ENCODE measurements at places on chromosomes 16 and 17.

- no peak for DNase-seq
Measured at GRCh38 chr16:68072038-68072695, 13.0 kb upstream of the NFATC3 start.

GRCh38 chr16:84673203-84673535, 24.9 kb downstream of the KLHL36 start:
- no peak for DNase-seq

DNA sequence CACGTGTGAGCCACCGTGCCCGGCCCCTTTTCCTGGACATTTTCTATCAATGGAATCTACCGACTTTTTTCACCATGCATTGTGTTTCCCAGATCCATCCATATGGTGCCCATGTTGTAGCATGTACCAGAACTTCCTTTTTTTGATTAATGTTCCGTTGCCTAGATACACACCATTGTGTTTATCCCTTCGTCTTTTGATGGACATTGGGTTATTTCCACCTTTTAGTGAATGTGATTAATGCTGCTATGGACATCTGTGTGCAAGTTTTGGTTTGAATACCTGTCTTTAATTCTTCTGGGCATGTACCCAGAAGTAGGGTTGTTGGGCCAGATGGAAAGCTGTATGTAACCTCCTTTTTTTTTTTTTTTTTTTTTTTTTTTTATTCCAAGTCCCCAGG, 79.8 kb downstream of the NT5M start:
- no peak for DNase-seq

DNA sequence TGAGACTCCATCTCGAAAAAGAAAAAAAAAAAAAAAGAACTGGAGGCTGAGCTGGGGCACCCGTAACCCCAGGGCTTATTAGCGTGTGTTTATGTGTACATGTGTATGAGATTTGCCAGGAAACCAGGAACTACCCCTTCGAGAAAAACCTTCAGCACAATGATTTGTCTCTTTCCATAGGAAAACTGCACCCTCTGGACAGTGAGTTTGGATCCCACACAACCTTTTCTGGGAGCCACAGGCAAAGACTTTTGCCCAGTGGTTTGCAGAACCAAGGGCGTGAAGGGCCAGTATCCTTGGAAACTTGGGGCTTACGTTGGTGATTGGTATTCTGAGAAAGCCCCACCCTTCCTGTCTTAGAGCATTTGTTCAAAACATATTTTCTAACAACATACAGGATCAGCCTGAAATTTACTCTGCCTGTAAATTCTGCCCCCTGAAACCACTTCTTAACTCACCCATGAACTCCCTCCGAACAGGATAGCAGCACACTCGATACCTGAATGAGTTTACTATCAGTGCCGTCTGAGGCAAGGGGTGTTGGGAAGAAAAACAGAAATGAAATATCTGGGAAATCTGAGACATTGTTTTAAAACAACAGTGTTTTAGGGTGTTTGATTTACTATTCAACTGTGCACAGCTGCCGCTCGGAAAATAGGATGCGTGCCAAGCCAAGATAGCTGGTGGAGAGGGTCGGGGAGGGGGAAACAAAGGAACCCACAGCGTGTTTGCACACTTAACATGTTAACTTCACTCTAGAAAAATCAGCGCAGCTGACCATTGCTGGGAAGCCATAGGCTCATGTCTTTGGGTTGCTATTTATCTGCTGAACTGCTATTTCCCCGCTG, 40.2 kb upstream of the MAF start:
- peak; percentile 25 for DNase-seq

DNA sequence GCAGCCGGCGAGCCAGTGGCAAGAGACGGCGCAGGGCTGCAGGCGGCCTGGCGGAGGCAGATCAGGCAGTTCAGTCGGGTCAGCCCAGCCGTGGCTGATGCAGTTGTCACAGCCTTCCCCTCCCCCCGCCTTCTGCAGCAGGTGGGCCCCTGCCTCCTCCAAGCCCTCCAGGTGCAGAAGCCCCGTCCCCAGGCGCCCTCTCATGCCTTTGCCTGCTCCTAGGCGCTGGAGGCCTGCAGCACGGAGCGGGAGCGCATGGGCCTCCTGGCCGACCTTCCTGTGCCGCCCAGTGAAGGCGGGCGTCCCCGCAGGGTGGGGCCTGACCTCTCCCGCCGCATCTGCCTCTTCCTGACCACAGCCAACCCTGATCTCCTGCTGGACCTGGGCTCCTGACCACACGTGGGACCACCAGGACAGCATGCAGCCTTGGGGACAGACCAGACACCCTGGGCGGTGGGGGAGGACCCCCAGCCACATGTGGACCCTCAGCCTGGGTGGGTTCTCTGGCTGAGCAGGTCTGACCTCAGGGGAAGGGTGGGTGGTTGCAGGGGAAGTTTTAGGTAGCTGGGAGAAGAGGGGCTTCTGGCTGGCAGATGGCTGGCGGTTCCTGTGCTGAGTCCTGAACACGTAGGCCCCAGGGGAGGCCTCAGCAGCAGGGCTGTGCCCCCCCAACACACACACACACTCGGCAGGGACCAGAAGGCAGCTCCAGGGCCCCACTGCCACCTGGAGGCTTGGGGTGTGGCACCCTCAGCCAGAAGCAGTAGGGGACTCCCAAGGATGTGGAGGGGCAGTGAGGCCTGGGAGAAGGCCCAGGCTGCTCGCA, 3.1 kb upstream of the MRPS34 start:
- no peak for DNase-seq

GRCh38 chr17:9768381-9768934, 22.9 kb downstream of the DHRS7C start:
- DNase-seq, result peak; percentile 2

DNA sequence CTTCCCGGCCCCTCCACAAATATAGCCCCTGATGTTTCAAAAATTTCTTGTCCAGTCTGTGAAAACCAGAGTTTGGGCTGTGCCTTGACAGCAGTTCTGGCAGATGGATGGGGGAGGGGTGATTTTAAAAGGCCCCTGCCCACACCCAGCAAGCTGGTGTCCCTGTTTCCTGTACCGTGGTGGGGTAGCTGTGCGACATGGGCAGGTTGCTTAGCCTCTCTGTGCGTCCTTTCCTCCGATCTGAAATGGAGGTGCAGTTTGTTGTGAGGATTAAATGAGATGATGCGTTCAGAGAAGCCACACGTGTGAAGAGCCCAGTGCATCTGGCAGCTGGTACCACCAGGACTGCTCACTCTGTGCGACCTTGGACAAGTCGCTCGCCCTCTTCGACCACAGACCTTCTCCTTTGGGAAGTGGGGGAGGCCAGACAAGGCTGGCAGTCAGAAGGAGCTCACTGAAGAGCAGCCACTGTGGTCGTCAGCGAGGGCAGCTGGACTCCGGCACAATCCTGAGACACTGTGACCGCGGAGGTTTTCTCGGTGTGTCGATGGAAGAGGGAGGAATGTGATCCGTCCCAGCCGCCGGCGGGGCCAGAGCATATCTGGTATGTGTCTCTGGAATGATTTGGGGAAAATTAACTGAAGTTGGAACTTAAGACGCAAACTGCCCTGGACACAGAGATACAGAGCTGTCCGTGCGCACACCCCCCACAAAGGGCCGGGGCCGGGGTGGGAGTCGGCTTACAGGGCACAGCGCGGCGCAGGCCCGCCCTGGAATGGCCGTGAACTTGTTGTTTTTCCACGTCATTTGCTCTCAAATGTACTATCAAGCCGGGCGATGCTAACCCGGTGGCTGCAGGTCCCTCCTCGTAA, 721 bp upstream of the WFIKKN2 start:
- no peak for DNase-seq

DNA sequence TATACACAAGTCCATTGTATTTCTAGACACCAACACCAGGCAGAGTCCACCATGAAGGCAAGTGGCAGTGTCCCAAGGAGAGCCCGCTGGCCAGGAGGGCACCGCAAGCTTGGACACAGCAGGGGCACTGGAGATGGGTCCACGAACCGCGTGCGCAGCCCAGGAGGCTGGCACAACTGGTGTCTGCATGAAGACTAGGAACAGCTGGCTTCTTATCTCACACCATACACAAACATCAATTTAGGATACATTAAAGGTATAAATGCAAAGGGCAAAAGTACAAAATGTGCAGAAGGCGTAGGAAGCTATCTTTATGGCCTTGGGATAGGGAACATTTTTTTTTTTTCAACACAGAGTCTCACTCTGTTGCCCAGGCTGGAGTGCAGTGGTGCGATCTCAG, 52.4 kb downstream of the ANKRD11 start:
- DNase-seq, result no peak

GRCh38 chr17:55845385-55845784, 94.5 kb downstream of the PCTP start:
- DNase-seq, result peak; percentile 9

GRCh38 chr16:8899709-8900317, 17.7 kb downstream of the LITAFD start:
- DNase-seq, result no peak

DNA sequence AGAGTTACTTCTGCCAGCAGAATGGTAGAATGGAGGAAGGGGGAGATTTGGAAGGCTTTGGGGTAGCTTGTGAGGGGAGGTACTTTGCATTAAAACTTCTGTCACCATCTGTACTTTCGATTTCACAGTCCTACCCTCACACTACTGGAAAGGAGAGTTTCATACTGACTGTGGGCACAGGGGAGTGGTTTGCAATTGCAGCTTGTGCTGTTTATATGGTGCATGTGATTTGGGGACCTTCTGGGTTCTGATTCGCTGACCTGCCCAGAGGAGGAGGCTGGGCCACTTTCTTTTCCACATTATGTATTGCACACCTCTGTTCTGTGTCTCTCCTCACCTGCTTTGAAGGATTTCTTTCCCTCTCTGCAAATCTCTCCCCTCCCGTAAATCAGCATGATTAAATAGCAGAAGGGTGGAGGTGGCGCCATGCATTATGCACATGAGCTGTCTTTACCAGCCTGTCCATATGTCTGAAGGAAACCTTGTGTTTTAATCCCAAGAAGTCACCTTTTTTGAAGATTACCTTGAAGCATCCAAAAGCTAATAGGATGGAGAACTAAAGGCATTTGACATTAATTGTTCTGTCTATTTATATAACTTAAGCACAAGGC, 90.9 kb downstream of the RBFOX1 start:
- no peak for DNase-seq

GRCh38 chr17:29617125-29617480, 5.6 kb downstream of the CORO6 start:
- no peak for DNase-seq

- no peak for DNase-seq
Measured at GRCh38 chr17:76240461-76241203, at the start of gene RNF157. TSS of gene RNF157 (minus strand) at chr17:76240493. CDS start at chr17:76240240, 253 bp downstream.

- DNase-seq, result no peak
Measured at GRCh38 chr16:5058476-5058875, 7.3 kb downstream of the C16orf89 start.

DNA sequence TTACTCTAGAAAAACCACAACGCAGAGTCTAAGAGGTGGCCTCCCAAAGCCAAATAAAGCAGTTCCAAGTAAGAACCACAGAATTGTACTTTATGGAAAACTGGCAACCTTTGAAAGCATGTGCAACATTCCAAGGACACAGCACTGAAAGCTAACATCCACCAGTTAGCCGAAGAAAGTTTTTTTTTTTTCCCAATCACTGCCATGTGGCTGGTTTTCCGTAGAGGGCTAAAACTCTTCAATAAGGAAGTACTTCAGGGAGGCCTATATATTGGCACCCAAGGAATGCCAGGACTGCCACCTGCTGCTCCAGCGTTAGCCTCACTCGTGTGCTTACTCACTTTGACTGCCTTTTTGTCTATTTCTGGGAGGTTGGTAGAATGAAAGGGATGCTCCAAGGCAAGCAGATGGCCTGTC, 25.2 kb downstream of the CEP95 start:
- DNase-seq, result peak; percentile 73

DNA sequence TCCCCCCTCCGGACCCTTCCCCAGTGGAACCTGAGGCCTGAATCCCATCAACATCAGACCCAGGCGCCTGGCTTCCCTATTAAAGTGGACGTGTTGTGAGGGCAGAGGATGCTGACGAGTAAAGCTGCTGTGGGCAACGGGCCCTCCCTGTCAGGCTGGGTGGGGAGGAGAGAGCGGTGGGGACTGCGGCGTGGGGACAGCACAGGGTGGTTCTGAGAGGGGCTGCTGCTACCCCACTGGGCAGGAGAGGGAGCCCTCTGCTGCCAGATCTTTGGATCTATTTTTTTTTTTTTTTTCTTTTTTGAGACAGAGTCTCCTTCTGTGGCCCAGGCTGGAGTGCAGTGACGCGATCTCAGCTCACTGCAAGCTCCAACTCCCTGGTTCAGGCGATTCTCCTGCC, 5.9 kb downstream of the CA5A start:
- DNase-seq, result no peak

- DNase-seq, result no peak
Measured at GRCh38 chr17:40553694-40554534, 11.4 kb downstream of the CCR7 start.

- DNase-seq, result no peak
Measured at GRCh38 chr16:69555437-69555836, 10.3 kb upstream of the NFAT5 start.

- no peak for DNase-seq
Measured at GRCh38 chr16:86219655-86220445, 290.5 kb upstream of the FOXF1 start.

- no peak for DNase-seq
Measured at GRCh38 chr16:78195797-78196196, 96.3 kb downstream of the WWOX start.

GRCh38 chr17:38579934-38580333, 25.8 kb downstream of the SRCIN1 start:
- no peak for DNase-seq

- DNase-seq, result no peak
Measured at GRCh38 chr16:7246578-7246977, 86.1 kb upstream of the RBFOX1 start.

GRCh38 chr17:13073018-13073417, 55.2 kb upstream of the ELAC2 start:
- no peak for DNase-seq

GRCh38 chr17:49878931-49879904, 31.3 kb upstream of the TAC4 start:
- DNase-seq, result no peak

- peak; percentile 68 for DNase-seq
Measured at GRCh38 chr17:16013943-16014407, 14.4 kb downstream of the TTC19 start.

DNA sequence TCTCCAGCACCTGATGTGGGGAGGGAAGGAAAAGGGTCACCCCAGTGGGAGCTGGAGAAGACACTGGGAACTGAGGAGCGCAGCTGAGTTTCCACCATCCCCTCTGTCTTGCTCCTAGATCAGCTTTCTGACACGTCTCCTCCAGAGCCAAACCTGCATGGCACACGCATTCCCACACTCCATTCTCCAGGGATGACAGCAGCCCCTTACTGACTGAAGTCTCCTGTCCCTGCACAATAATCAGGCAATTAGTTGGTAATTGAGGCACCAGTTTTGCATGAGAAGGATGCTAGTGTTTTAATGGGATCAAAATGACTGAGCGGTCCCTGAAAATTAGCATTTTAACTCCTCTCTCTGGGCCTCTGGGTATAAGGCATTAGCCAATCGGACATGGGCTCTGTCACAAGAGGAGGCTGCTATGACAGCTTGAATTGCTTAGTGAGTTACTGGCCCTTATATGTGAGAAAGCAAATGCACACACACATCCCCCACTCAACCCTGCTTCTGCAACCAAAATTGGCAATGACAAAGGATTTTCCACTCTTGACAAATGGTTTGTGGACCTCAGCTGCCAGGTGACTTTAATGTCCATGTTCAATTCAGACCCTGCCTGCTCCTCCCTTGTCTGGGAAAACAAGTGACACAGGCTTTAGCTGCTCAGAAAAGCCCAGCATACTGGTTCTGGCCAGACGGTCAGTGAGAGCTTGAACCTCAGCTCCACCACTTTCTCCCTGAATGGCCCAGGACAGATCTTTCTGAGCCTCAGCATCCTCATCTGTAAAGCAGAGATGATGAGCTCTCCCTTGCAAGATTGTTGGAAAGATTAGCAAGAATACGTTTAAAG, 57.2 kb upstream of the SREBF1 start:
- DNase-seq, result no peak

- no peak for DNase-seq
Measured at GRCh38 chr17:70519300-70519699, 350.0 kb downstream of the KCNJ2 start.
